RWPE2 (cell line): ENCODE measurements at places on chromosomes 4 and X.

- no peak for DNase-seq
Measured at GRCh38 chr4:123661080-123661737, 264.6 kb downstream of the SPRY1 start.

- DNase-seq: no peak
Measured at GRCh38 chrX:24495700-24496099, 30.6 kb downstream of the PDK3 start.

- DNase-seq: no peak
Measured at GRCh38 chr4:10656420-10656819, 28.1 kb downstream of the CLNK start.

DNA sequence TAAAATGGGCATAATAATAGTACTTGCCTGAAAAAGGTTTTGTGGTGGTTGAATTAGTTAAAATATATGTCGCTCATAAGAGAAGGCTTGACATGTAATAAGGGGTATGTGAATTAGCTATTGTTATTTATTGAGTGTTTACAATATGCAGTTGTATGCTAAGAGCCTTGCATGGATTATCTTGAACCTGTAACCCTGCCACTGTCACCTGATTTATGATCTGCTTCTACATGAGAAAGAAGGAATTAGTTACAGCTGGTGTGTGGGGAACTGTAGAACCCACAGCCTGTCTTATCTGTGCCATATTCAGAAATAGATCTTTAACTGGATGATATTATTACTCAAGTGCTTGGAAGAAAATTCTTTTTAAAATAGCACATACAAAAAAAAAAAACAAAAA lies 227.7 kb downstream of the LDB2 start:
- DNase-seq: no peak

DNA sequence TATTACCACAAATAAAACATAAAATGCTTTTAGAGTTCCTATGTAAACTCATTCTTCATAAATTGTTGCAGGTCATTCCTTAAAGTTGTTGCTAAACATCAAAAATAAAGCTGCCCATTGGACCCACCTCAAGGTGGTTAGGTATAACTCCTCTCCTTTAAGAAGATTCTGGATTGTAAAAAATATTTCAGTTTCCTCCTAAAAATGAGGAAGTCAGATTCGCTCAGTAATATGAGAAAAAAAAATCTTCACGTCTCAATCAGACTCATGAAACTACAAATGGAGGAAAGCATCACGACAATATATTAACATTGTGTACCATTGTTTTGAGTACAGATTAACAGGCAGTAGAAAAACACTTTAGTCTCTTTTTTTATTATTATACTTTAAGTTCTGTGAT lies 105.9 kb downstream of the DDX60 start:
- no peak for DNase-seq

DNA sequence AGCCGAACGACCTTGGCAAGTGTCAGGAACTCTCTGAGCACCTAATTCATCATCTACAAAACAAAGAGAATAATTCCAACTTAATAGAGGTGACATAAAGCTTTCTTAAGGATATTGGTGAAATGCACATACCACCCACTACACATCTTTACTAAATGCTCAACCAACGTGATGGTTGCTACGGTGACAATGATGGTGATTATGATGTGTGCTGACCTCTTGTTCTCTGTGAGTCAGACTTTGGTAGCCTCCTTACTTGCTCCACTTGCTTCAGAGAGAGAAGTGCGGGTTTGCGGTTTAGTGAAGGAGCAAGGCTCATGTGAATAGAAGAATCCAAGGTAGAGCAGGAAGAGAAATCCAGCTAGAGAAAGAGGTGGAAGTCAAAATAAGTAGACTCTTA lies 52.8 kb upstream of the CLNK start:
- DNase-seq: no peak

GRCh38 chr4:19324184-19324583 lies 927.5 kb upstream of the SLIT2 start:
- DNase-seq: no peak

DNA sequence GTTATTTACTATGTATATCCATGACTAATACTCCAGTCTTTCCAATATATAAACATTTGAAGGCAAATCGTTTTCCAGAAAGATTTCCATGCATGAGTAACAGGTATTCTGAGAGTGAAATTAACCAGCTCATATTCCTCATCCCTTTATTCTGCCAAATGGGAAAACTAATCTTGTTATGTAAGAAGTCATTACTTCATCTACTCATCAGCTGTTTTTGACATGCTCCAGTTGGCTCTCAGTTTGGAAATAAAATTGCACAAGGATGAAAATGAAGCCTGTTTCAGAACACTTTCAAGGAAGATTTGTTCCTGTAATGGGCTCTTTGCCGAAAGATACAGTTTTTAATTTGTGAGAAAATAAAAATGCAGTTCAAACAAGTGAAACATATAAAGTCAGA lies 121.9 kb downstream of the KCTD8 start:
- no peak for DNase-seq

DNA sequence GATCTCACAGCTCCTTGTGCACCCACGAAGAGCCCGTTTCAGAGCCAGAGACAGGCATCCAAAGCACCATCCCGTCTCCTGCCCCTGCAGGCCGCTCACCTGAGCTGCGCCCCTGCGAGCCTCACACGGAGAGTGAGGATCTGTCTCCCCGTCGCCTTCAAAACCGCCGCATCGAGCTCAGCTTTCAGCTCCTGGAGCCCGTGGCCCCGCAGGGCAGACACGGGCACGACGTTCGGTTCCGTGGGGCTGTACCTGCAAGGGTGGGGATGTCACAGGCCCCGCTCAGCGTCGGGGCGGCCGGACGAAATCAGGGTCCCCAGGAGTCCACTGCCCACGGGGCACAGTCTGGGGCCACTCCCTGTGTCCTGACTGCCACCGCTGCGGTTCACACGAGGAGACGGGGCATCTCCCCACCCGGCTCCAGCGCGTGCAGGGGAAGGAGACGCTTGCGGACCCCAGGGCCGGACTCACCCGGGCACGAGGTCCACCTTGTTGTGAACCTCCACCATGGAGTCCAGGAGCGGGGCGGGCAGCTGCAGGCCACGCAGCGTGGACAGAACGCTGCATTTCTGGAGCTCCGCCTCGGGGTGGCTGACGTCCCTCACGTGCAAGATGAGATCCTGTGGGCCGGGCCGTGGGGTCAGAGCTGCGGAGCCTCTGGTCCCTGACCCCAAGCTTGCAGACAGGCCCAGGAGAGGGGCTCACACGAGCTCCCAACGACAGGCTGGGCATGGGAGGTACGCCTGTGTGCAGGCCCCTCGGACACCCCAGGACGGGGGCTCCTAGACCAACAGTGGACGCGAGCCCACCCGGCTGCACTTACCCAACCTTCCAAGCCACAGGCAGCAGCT lies 11.1 kb downstream of the GTPBP6 start:
- DNase-seq: peak; percentile 73

DNA sequence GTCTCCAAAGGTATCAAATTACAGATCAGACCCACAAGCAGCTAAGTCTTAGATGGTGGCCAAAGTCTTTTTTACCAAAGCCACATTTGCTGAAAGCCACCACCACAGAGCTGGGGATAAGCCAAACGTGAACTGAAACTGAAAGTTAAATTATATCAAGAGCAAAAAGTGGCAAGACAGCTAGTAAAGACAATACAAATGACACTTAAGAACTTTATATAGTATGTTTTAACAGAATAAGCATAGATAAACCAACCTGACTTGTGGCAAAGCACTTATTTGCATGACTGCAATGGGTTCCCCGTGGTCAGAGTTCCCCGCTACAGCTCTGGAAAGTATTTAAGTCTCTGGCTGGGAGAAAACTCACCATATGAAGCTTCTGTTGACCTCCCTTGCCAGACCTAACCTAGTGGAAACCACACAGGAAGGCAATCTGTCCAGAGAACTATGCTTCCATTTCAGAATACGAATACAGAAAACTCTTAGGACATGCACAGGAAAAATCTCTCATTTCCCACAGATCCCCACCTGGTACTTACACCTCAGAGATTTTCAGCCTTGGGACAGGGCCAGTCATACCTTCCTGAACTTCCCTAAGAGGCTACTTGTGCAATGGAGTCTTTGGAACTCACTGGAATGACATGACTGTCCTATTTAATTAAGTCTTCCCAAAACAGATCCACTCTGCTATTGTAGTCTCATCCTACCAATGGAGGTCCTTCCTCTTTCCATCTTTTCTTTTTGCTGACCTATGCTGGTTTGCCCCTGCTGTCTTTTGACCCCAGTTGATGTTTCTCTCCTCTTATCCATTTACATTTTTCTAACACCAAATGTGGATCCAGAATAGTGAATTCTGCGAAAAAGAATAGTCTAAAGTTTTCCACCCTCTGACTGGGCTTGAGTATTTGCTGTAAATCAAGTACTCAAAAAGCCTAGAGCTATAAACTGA lies 225.1 kb downstream of the NR3C2 start:
- no peak for DNase-seq

GRCh38 chrX:17706676-17707075 lies 30.6 kb upstream of the SCML1 start:
- DNase-seq: no peak

DNA sequence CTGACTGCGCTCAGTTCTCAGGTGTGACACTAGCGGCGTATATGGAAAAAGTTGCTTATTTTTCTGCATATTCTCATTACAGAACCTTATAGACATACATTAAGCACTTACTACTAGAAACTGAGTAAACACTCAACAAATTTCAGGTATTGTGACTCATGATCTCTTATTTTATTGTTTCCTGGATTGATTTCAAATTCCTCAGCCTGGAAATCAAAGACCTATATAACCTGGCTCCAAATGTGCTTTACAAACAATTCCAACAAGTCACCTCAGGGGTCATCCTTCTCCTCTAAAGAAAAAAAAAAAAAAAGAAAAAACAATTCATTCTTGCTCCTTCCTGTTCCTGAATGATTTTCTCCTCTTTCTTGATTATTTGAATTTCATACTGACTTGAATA lies 152.3 kb downstream of the ADAM29 start:
- DNase-seq: no peak

DNA sequence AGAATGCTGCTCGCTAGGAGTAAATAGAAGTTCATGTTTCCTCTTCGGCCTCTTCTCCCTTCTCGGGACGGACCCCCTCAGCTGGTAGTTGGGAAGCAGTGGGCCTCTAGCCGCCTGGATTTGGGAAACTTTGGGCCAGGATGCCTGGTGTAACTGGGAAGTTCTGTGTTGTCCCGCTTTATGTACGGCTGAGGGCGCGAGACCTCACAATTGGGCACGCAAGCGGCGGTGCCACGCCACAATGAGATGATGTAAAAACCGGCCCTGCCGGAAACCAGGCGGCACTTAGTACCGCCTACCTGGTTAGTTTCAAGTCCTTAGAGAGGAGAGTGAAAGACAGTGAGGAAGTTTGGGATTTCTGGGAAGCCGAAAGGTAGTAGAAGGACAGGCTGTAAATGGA lies at the start of gene CT83:
Gene CT83 (minus strand): TSS at position 155 of the 400 bp plus-strand sequence. CDS start 120 bp downstream, at position 35.
- no peak for DNase-seq

GRCh38 chr4:58807843-58808615 lies 1697.8 kb upstream of the IGFBP7 start:
- DNase-seq: no peak

GRCh38 chr4:65665771-65666523 lies 4.3 kb downstream of the EPHA5 start:
- no peak for DNase-seq

GRCh38 chrX:155951237-155951789 lies 46.2 kb upstream of the IL9R start:
- DNase-seq: no peak

- no peak for DNase-seq
Measured at GRCh38 chr4:80989921-80990544, 40.5 kb upstream of the BMP3 start.

GRCh38 chr4:62377245-62377644 lies 1177.1 kb downstream of the ADGRL3 start:
- no peak for DNase-seq

DNA sequence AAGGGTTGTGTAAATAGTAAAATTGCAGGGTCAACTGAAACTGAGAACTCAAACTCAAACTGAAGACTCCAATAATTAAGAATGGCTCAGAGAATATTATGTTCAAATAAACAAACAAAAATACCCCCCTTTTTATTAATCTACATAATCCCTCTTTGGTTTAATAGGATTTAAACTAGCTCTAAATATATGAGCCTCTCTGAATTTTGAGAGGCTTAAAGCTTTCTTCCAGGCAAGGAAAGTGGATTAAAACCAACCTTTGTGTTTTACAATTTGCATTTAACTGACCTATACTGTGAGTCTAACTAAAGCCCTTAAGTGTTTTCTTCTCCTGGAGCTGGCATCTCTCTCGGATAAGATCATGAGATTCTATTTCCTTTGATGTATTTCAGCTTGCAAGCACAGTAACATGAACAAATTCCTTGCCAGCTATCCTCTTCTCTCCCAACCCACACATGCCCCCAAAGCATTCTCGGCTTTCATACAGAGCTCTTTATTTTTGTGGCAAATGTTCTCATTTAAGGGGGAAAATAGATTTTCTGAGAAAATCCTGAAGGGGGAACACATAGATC lies 1310.8 kb upstream of the AGA start:
- DNase-seq: no peak

- DNase-seq: no peak
Measured at GRCh38 chrX:155027509-155028066, 944 bp downstream of the FUNDC2 start.

DNA sequence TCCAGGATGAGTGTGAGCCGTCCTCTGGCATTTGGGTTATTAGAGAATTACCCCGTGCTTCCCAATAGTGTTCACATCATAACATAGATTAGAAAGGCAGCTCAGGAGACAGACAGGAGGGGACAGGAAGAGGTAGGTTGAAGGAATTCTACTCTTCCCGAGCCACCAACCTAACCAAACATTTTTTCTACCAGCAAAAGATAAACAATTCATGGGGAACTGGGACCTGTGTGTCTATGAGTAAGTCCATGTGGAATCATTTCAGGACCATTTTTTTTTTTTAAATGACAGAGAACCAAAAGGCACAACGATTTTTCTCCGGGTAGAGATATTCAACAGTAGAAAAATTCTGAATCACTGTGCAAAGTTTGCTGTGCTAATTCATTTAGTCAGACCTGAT lies 174.2 kb upstream of the ETNPPL start:
- DNase-seq: no peak

GRCh38 chr4:155639704-155640523 lies 26.7 kb upstream of the GUCY1A1 start:
- no peak for DNase-seq

- no peak for DNase-seq
Measured at GRCh38 chr4:130035391-130035790, 939.4 kb downstream of the C4orf33 start.

DNA sequence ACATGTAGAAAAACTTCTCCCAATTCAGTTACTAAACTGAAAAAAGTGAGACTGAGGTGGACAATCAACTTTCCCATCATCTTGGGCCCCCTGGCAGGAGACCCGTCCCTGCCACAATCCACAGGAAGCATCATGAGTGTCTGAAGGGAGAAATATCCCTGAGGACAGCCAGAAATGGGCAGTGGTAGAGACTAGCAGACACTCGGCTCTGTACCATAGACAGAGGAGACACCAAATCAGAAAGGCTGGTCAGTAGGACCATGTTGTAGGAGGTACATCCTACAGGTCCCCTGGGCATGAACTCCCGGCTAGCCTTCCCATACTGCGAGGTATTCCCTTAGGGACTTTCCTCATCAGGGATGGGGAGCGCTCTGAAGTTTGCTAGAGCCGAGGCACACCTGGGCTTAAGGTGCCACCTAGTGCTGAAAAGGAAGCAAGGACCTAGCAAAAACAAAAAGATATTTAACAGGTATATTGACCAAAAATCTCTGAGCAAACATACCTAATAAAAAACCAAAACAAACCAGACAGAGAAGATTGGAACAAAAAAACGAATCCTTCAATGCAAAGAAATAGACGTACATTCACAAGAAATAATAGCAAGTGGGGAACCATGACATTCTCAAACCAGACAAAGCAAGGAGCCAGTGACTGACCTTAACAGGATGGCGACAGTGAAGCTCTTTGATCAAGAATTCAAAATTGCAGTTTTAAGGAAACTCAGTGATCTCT lies 55.6 kb downstream of the HAUS3 start:
- DNase-seq: no peak

- DNase-seq: no peak
Measured at GRCh38 chrX:154791467-154791866, 13.8 kb downstream of the MPP1 start.
